ENCODE measurements at places on chromosomes 3 and 15.

GRCh38 chr3:156750191-156750873, 75.8 kb upstream of the LEKR1 start:
- DNase-seq: no peak

- DNase-seq: no peak
Measured at GRCh38 chr15:39167164-39168058, 413.5 kb upstream of the THBS1 start.

DNA sequence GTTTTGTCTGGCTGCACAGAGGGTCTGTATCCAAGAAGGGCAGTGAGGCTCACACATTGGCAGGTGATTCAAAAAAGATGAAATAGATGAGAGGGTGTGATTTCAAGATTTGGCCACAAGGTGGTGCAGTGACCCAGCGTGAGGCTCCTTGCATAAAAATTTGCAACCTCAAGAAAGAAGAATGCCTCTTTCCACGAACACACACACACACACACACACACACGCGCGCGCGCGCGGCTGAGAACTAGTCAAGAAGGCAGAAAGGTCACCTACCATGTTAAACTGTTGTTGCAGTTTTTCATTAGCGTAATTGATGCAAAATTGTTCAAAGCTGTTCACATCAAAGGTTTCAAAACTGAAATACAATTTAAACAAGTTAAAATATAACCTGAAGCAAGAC, 39.2 kb downstream of the MYO5C start:
- DNase-seq: peak; percentile 83

GRCh38 chr3:196390116-196390515, 42.1 kb downstream of the UBXN7 start:
- no peak for DNase-seq
